ENCODE measurements at places on chromosomes 1 and 21.

GRCh38 chr1:71780681-71781080, 501.7 kb downstream of the NEGR1 start:
- no peak for DNase-seq

- DNase-seq: no peak
Observed at GRCh38 chr1:211566431-211567025, 12.4 kb downstream of the SLC30A1 start.

DNA sequence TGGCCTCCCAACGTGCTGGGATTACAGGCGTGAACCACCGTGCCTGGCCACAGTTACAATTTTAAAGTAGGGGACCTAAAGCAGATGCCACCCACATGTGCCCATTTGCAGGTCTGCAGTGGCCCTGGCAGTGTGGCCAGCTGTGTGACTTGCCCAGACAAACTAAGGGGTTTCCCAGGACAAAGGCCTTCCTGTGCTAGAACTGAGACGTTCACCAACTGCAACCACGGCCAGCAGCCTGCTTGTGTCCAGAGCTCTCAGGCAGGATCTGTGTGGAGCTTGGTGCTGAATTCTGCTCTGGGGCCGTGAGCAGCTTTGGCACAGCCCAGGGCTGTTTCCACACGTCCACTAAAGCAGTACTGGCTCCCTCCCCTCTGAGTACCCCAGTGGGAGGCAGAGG, 10.6 kb upstream of the PTTG1IP start:
- no peak for DNase-seq

DNA sequence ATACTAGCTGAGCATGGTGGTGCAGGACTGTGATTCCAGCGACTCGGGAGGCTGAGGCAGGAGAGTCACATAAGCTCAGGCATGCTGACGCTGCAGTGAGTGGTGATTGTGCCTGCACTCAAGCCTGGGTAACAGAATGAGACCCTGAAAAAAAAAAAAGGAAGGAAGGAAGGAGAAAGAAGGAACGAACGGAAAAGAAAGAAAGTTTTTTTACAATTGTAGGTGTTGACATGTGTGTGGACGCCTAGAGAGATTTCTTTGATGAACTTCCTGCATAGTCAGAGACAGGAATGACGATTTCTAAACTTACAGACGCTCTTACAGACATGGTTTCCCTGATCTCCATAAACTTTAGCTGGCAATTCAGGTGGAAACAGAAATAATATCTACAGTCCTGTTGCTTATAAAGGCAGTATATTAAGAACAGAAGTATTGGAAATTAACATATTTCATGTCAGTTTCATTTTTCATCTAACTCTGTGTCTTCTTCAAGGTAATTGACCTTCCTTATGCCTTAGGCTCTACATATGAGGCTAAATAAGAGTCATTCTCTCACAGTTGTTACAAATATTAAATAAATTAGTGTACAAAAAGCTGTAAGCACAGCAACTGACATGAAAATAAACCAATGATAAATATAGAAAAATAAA, 4.1 kb downstream of the SAMSN1 start:
- DNase-seq: no peak

DNA sequence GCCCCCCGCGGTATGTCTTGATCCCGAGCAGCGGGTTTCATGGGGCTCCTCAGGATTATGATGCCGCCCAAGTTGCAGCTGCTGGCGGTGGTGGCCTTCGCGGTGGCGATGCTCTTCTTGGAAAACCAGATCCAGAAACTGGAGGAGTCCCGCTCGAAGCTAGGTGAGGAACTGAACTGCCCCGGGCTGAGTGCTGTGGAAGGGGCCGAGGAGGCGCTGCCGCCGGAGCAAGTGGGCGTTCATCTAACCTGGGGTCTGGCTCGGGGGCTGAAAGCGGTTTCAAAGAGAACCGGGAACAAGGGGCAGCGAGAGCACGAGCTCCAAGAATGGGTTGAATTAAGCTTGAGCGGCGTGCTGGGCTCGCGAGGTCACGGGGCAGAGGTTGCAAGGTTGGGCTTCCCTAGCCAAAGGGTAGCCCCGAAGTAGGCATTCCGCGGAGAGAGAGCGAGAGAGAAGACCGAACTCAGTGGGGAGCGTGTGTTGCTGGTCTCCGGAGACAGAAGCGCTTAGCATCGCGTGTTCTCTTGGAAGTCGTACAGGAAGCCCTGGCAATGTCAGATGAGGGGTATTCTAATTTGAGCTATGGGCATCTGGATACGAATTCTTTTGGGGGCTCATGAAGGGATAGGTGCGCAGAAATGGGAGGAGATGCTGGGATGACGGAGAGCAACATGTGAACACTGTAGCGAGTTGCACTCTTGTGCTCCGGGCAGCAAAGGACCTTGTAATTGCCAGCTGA, 732 bp downstream of the HS2ST1 start:
- peak; percentile 75 for DNase-seq

- DNase-seq: no peak
Observed at GRCh38 chr1:31583082-31583994, 7.0 kb downstream of the TINAGL1 start.

- DNase-seq: peak; percentile 6
Observed at GRCh38 chr1:199508653-199509052, 518.9 kb upstream of the NR5A2 start.
